Activated CD8-positive, alpha-beta memory T cell treated with anti-CD3 and anti-CD28 coated beads, Interleukin-2, amount 50 U/mL, for 4 hours (primary cell): ENCODE measurements at places on chromosomes 11 and 22.

GRCh38 chr11:34387653-34388052, 29.8 kb upstream of the ABTB2 start:
- DNase-seq: no peak

DNA sequence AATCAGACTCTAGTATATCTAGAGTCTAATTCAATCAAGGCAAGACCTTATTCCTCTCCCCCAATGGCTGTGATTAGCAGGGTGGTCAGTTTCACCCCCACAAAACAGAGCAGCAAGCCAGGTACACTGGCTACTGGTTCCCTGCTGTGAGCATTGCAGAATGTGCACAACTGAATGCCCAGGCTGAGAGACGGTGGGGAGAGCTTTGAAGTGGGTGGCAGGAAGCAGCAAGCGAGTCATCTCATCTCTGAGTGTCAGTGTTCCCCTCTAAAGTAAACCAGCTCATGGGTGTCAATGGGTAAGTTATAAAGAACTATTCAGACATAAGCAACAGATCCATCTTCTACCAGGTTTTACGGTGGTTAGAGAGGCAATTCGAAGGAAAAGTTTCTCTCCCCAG, 37.6 kb downstream of the GAB4 start:
- DNase-seq: no peak

DNA sequence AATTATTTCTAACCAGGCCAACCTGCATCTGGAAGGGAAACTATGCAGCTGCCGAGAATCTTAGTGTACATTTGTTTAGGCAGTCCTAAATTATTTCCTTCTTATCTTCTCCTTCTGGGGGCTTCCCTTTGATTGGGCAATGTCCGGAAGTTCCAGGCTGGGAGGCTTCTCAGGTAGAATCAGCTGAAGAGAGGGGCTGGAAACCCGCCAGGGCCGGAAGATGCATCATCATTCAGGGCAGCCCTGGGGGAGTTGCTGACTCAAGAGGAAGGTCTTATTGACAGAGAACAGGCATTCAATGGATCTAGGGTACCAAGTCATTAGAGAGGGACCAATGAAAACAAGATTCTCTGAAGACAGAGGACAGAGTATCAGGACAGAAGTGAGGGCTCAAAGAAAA, 150.7 kb downstream of the BLID start:
- DNase-seq: no peak

GRCh38 chr11:120039039-120039438, 98.9 kb downstream of the TRIM29 start:
- no peak for DNase-seq

- DNase-seq: no peak
These were observed 218.7 kb downstream of the FAM76B start for GRCh38 chr11:95570845-95571244.
